Thyroid gland (tissue), 4 donors: ENCODE measurements at places on chromosomes 1 and 21. TPM values are rescaled to one million over a fixed set of nuclear protein-coding genes. Genes with fewer than 3 reads are reported as not detected.

The DNM3 gene
- total RNA-seq: 9.3 TPM

GRCh38 chr1:18977428-18977827, 21.0 kb upstream of the IFFO2 start:
- no peak for DNase-seq

GRCh38 chr1:182984621-182985020, 31.7 kb upstream of the SHCBP1L start:
- no peak for DNase-seq

The VHLL gene
- total RNA-seq: not detected

The NEGR1 gene
- total RNA-seq: 8.1 TPM
